ENCODE measurements at places on chromosomes 5 and 9.
A peak's percentile ranks its signal among the peaks of the same experiment; 100 is the strongest.

GRCh38 chr5:16889203-16889971 is 46.7 kb downstream of the MYO10 start:
- DNase-seq = no peak

GRCh38 chr9:128098297-128099230 is 29.0 kb downstream of the PTGES2 start:
- peak; percentile 97 for DNase-seq

GRCh38 chr5:74304536-74304935 is 336.0 kb downstream of the ENC1 start:
- DNase-seq = no peak

DNA sequence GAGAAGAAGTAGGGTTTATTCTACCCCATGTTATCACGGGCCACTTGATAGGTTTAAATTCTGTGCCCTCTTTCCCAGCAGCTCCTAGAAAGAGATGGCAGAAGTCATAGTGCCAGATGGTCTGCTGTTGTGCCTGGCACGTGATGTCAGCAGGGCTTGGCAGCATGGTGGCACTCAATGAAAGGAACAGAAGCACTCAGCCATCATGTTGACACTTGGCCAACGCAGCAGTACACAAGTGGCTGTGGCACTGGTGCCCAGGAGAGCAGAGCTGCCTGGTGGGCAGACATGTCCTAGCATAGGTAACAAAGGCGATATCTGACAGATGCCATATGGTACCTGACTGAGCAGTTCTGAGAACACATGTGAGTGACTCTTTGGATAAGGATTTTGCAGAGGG is 796.4 kb upstream of the ACO1 start:
- no peak for DNase-seq

GRCh38 chr5:157454273-157454672 is 5.7 kb upstream of the NIPAL4 start:
- no peak for DNase-seq

GRCh38 chr5:109714592-109714991 is 24.9 kb downstream of the MAN2A1 start:
- peak; percentile 46 for DNase-seq

DNA sequence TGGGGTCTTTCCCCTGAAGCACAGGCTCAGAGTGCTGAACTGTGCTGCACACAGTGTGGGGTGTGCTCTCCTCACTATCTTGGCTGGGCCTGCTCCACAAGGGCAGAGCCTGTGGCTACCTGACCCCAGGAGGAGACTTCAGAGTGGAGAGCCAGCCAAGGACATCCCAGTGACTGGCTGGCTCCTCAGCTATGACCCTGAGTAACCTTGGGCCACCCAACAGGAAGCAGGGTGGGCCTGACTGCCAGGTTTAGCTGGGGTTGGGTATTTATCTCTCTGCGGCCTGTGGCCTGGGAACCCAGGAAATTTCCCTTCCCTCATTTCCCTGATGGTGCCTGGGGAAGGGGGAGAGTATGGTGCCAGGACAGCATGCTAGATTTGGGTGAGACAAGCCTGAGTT is 2.1 kb upstream of the EEIG1 start:
- DNase-seq = no peak

- DNase-seq = no peak
These were observed 30.6 kb downstream of the NDUFS6 start for GRCh38 chr5:1831677-1832313.

- DNase-seq = no peak
These were observed 106.6 kb upstream of the CTSL start for GRCh38 chr9:87619346-87619745.

DNA sequence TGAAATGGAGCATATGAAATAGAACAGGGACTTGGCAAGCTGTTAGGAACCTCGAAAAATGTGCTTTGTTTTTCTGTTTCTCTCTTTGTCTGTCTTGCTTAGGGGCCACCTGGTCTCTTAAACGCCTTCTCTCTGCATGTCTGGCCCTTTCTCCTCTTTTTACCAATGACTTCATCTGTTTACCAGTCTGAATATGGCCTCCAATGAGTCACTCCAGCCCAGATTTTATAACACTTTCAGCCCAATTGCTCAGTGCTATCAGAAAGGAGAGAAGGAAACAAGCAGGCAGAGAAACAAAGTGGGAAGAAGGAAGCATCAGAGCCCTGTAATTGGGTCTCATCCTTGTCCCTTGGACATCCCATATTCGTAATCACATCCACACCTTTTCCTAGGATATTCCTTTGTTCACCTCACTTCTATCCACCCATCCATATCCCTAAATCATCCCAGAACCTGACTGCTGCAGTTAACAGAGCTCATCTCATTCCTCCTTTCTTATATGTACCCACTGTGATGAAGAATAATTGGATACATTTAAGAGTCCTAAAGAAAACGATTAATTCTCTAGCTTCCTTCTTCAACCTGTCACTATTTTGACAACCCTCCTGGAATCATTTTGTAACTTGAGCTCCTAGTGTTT is 151.8 kb upstream of the GPR151 start:
- no peak for DNase-seq

- peak; percentile 18 for DNase-seq
These were observed 324.3 kb upstream of the RORB start for GRCh38 chr9:74172874-74173273.

GRCh38 chr9:71747576-71747975 is 20.7 kb downstream of the CEMIP2 start:
- peak; percentile 49 for DNase-seq

DNA sequence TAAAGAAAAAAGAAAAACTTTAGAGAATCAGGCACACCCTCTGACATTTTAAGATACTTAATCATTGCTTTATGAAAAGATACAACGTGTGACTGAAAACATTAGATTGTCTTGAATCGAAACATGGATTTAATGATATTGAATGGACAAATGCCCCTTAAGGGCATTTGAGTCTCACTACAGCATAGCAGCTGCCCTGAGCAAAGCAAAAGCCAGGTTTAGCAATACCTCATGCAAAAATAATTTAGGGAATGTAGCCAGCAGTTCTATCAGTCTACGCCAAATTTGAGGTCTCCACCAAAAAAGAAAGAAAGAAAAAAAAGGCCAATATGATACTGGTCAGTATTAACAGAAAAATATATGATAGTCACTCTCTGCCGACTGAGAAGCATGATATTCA is 56.6 kb upstream of the LMNB1 start:
- no peak for DNase-seq

DNA sequence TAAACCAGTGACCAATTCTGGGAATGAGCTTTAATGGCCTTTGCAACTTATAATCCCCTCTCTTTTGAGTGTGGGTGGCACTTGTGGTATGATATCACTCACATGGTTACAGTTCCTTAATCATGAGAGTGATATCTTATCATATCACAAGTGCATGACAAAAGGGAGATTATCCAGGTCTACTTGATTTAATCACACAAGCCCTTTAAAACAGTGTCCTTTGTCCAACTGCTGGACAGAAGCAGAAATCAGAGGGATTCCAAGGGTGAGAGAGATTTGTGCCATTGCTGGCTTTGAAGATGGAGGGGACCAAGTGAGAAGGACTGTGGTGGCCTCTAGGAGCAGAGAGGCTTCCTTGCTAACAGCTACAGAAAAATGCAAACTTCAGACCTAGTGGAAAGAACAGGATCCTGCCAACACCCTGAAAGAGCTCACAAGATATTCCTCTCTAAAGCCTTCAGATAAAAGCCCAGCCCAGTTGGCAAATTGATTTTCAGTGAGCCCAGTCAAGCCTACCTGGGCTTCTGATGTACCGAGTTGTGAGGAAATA is 279.0 kb upstream of the TLE4 start:
- DNase-seq = no peak

- DNase-seq = no peak
These were observed 151.6 kb downstream of the SIL1 start for GRCh38 chr5:139046551-139046950.

GRCh38 chr9:114168281-114169028 is 13.1 kb downstream of the COL27A1 start:
- no peak for DNase-seq

DNA sequence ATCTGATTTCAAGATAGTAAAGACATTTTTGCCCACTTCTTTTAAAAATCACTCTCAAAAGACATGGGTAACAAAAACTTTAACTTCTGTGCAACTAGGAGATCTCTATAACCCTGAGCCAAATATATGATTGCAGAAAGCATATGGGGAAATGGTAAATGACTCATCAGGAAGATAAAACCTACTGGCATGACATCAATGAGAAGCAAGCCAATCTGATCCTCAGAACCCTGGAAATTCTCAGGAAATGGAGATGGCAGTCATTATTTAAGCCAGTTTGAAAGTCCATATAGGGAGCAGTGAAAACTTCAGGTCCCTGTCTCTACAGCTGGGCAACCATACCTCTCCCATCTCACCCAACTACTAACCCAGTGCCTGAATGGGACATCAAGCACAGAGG is 249.7 kb upstream of the NREP start:
- DNase-seq = peak; percentile 58

DNA sequence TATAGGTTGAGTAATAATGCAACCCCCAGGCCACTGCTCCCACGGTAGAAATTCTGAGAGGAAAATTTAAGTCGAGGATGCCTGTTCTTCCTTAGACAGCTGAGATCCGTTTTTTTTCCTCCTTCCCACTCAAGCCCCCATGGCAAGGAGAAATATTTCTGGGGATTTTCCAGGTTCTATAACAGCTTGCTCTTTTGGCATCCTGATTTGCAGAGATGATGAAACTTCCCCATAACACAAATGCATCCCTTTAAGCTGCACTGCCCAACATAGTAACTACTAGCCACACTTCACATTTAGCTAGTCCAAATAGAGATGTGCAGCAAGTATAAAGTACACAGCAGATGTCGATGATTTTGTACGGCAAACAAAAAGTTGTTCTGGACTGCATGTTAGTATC is 32.5 kb upstream of the GNA14 start:
- DNase-seq = no peak

DNA sequence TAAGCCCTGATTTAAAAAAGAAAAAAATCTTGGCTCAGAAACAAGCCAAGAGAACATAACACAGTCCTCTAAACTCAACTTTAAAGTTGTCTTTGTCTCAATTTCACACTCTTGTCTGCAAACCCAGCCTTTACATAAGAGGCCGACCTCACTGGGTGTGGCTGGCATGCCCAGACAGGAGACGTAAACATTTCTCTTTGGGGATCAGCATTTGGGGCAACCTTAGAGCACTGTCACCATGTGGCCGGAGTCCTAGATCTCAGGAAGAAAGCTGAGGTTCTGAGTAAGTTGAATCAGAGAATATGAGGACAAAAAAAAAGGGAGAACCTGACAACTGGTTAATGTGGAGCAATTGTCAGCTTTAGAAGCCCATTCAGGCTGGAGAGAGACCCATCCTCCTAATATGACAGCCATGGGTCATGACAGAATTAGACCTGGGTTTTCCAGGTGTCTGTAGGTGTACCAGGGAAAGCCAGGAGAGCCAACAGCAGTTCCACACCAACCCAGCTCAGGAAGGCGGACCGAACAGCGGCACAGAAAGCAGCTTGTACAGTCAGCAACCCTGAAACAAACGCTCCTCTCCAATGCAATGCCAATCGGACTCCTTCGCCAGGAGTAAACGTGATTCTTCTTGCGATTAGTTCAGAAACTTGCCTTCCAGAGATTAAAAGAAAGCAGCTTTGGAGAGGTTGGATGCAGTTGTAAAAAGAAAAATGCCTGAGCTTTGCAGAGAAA is 97.9 kb upstream of the MAP3K1 start:
- no peak for DNase-seq

GRCh38 chr5:134124289-134125038 is 10.0 kb downstream of the TCF7 start:
- no peak for DNase-seq

GRCh38 chr5:68995845-68996545 is 97.8 kb upstream of the SLC30A5 start:
- no peak for DNase-seq

DNA sequence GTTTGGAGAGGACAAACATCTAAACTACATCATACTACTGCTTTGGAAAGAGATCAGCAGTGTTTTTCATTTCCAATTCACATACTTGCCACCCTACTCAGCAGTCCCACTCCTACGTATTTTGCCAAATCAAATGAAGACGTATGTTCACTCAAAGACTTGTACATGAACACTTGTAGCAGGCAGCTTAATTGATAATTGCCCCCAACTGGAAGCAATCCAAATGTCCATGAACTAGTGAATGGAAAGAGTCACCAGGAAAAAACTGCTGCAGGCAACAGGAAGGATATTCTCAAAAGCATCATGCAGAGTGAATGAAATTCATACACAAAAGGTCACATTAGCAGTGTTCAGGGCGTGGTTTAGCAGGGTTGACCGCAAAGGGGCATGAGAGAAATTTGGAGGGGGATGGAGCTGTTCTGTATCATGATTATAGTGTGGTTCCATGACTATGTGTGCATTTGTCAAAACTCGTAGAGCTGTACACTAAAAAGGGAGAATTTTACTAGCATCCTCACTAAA is 38.8 kb downstream of the PAEP start:
- no peak for DNase-seq

DNA sequence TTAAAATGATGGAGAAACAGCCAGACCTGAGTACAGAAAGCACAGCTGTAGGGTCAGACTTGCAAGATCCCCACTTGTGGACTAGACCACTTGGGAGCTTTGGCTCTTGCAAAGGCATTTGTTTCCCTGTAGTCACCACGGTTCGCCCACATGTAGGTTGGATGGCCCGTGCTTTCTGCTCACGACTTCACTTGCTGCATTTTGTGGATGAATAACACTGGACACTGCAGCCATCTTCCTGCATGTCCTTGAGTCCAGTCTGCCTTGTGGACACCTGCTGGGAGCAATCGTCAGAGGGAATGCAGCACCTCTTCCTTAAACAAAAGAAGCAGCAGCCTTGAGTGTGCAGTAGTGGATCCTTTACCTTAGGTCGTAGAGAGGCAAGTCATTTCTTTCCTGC is 372.9 kb upstream of the IRX2 start:
- DNase-seq = no peak

DNA sequence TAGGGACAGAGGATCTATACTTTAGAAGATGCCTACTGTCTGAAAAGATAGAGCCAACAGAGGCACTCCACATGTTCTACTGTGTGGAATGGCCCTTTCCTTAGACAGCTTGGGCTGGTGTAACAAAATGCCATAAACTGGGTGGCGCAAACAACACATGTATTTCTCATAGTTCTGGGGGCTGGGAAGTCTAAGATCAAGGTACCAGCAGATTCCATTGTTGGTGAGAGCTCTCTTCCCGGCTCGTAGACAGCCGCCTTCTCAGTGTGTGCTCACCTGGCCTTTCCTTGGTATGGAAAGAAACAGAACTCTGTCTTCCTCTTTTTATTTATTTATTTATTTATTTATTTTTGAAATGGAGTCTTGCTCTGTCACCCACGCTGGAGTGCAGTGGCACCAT is 70.9 kb downstream of the APTX start:
- DNase-seq = no peak

DNA sequence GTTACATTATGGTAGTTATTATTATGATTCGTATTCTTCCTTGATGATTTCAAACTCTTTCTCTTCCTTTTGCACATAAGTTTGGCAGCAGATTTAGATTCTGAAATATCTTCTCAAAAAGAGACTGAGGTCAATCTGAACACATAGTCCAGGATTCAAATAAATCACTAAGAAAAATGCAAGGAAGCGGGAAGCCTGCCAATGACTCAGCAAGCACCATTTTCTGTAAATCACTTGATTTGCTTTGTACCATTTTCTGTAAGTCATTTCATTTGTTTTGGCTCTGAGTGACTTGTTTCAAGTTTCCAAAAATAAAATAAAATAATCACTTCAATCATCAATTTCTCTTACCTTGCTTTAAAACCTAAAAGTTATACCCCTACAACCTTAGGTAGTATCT is 24.6 kb upstream of the GLIS3 start:
- no peak for DNase-seq

- peak; percentile 73 for DNase-seq
These were observed 55.1 kb downstream of the LOX start for GRCh38 chr5:122022966-122023365.

GRCh38 chr9:36800455-36800854 is 227.8 kb downstream of the MELK start:
- DNase-seq = no peak

- no peak for DNase-seq
These were observed 267.6 kb upstream of the HAPLN1 start for GRCh38 chr5:83988293-83988685.
